CD4-positive, alpha-beta T cell treated with Interleukin-6 for 4 hours (primary cell): ENCODE measurements at places on chromosomes 7 and 10.

DNA sequence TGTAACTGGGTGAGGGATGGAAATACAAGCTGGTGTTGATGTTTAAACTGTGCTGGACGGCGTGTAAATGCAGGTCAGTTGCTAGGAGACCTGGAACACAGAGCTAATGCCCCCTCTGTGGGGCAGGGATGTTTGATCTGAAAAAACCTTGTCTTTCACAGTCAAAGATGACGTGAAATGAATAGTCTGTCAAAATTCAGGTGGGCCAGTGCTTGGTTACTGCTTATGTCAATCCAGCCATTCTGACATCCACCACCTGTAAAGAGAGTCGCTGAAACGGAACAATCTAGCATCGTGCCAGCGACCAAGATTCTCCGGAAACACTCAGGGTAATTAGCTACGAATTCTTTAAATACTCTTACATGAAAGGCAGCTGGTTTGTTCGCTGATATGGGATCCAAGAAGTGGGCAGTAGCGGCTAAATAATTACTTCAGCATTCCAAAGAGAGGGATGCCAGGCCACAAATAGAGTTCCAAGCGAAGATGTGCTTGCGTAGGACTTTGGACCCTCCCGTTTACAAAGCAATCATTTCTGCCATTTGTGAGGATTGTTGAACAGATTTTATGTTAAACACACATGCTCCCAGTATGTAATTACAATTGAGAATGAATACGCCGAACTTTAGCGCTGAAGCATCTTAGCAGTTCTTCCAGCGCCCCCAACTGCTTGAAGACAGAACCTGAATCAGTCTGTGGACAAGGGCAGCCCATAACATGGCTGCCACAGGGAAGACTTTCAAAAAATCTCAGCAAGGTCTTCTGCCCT, 7.3 kb upstream of the ASB4 start:
- no peak for DNase-seq

DNA sequence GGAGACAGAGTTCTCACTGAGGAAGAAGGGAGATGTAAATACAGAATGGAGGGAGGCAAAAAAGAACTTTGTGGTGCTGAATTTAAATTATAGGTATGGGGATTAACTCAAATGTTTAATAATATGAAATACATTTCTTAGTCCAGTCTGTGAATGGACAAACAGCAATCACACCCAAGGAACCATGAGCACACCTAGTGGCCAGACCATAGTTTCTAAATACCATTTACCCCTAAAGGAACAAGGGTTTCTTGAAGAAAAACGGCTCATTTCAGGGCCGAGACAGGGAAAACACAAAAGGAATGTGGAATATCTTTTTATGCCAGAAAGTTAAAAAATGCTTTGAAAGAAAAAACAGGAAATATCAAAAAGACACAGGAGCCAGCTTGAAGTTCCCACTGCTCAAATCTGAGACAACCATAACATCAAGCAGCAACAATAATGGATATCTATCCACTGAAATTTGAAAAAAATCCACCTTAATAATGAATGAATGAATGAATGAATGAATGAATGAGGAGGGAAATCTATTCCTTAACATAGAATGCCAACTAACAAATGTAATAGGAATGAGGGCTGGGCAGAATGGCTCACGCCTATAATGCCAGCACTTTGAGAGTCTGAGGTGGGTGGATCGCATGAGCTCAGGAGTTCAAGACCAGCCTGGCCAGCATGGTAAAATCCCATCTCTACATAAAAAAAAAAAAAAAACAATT, 8.6 kb downstream of the IPMK start:
- no peak for DNase-seq

DNA sequence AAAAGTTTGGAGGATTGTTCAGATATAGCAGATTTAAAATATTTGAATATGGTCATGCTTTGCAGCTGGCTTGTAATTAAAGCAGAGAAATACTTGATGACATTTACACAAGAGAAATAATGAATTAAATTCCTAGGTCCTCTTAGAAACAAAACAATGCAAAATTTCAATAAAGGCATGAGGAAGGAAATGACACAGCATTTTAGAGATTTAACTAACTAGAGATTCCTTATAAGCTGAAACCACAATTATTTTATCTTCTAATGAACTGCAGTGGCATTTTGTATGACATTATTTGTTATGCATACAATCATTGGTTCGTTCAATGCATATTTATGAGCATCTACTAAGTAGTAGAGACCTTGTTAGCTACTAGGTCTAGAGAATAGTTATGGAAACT, 490.9 kb downstream of the ZWINT start:
- DNase-seq = no peak

- no peak for DNase-seq
Measured at GRCh38 chr7:131336956-131337355, 9.3 kb downstream of the MKLN1 start.

- DNase-seq = no peak
Measured at GRCh38 chr10:28365840-28366239, 63.0 kb upstream of the MPP7 start.
